ENCODE measurements at places on chromosomes 4 and X. TPM values are rescaled to one million over a fixed set of nuclear protein-coding genes. Genes with fewer than 3 reads are reported as not detected.

DNA sequence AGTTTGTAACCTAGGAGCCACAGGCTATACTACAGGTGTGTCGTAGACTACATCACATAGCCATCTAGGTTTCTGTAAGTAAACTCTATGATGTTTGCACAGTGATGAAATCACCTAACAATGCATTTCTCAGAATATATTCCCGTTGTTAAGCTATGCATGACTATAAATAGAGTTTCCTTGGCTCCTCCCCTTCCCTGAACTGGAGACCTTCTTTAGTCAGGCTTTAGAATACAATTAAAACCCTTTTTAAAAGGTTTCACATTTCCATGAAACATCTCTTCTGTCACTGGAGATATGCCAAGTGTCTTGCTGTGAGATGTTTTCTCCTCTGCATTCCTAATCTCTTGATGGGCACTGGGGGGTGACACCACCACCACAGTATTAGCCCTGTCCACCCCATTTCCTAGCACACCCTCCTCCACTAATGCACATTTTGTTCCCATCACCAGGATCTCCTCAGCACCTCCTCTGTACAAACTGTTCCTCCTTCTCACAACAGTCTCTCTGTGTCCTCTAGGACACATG lies 334.6 kb upstream of the CPEB2 start:
- H3K27me3 ChIP-seq = no peaks in the 10 kb centered on the region
- DNase-seq = no peak
- no peak overlapping the region for H3K27ac ChIP-seq
- H3K36me3 ChIP-seq = no peaks in the 10 kb centered on the region

DNA sequence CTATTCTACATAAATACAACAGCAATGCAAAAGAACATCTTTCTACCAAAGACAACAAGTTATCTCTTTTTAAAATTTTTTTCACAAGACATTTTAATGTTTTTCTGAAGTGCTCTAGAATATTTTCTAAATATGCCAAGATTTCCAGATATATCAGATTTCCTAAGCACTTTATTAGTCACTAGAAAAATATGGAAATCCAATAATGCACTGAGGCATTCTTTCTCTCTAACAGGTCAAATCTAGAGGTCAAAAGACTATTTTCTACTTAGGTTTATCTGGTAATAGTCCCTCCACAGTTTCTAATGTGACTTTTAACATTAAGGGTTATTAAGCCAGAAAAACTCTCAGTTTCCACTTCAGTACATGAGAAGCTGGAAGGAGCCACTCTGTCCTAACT lies 1041.2 kb upstream of the INTU start:
- no peak for DNase-seq
- H3K27ac ChIP-seq = no peak overlapping the region
- H3K4me3 ChIP-seq = no peak overlapping the region
- no peaks in the 10 kb centered on the region for H3K4me1 ChIP-seq
- H3K27me3 ChIP-seq = peaks cover 3% of the 10 kb centered on the region

DNA sequence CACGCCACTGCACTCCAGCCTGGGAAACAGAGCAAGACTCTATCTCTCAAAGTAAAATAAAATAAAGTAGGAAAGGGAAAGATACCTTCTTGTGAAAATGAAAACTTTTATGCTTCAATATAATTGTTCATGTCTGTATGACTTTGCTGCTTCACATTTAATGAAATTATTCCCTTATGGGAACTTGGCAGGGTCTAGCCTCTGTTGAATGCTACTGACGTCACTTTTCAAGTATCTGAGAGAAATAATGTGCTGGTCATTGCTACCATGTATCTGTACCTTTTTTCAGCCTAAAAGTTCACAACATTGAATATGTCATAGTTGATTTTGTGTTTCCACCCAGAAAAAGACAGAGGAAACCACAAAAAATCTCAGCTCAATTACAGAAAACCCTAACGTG lies 65.2 kb downstream of the PRDM5 start:
- H3K27ac ChIP-seq = no peak overlapping the region
- no peak overlapping the region for H3K4me3 ChIP-seq
- H3K4me1 ChIP-seq = no peaks in the 10 kb centered on the region
- no peak for DNase-seq
- no peaks in the 10 kb centered on the region for H3K27me3 ChIP-seq
- H3K36me3 ChIP-seq = no peaks in the 10 kb centered on the region

- no peak for DNase-seq
- H3K27me3 ChIP-seq = peaks cover 22% of the 10 kb centered on the region
- peaks cover 27% of the 10 kb centered on the region for H3K36me3 ChIP-seq
- H3K27ac ChIP-seq = no peak overlapping the region
Observed at GRCh38 chr4:113270520-113271319, 221.3 kb downstream of the ANK2 start.

DNA sequence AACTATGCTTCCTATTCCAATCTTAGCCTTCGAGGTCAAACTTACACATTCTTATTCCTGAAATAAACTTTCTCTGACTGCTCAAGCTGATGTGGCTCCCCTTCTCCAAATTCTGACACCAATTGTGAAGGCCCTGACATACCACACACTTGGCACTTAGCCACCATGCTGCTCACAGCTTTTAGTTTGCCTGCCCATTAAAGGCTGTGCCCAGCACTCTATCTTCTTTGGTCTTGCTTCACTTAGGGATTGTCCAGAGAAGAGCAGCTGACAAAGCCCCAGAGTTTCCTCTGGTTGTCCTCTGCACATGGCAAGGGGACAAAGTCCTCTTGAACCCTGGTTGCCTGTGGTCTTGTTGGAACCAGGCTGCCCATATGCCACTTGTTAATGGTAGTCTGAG lies 126.1 kb downstream of the ARHGEF9 start:
- H3K27ac ChIP-seq = no peak overlapping the region
- peaks cover 1% of the 10 kb centered on the region for H3K4me1 ChIP-seq
- H3K27me3 ChIP-seq = no peaks in the 10 kb centered on the region

GRCh38 chr4:74545448-74545847 lies 100.5 kb downstream of the AREG start:
- no peak overlapping the region for H3K27ac ChIP-seq
- no peaks in the 10 kb centered on the region for H3K36me3 ChIP-seq
- H3K4me1 ChIP-seq = no peaks in the 10 kb centered on the region
- no peak for DNase-seq
- no peaks in the 10 kb centered on the region for H3K27me3 ChIP-seq

- no peaks in the 10 kb centered on the region for H3K36me3 ChIP-seq
- H3K4me1 ChIP-seq = no peaks in the 10 kb centered on the region
- no peak overlapping the region for H3K27ac ChIP-seq
- DNase-seq = peak; percentile 60
Observed at GRCh38 chrX:70262952-70263567, 3.1 kb upstream of the P2RY4 start.

DNA sequence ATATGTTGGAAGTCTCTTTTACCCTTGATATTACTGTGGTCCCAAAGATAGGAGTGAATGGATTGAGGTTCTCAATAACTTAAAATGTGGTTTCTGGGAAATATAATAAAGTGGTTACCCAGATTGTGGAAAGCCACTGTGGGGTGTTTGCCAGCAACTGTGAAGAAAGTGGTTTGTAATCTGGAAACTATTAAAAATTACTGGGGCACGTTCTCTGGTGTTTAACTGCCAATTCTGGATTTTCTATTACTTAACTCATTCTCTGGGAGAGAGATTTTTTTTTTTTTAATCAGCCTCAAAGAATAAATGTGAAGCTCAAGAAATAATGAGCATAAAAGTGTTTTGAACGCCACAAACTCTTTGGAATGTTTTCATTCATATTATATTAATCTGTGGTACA lies 4.9 kb upstream of the CXCL6 start:
- no peak overlapping the region for H3K27ac ChIP-seq
- no peaks in the 10 kb centered on the region for H3K27me3 ChIP-seq
- no peaks in the 10 kb centered on the region for H3K4me1 ChIP-seq

DNA sequence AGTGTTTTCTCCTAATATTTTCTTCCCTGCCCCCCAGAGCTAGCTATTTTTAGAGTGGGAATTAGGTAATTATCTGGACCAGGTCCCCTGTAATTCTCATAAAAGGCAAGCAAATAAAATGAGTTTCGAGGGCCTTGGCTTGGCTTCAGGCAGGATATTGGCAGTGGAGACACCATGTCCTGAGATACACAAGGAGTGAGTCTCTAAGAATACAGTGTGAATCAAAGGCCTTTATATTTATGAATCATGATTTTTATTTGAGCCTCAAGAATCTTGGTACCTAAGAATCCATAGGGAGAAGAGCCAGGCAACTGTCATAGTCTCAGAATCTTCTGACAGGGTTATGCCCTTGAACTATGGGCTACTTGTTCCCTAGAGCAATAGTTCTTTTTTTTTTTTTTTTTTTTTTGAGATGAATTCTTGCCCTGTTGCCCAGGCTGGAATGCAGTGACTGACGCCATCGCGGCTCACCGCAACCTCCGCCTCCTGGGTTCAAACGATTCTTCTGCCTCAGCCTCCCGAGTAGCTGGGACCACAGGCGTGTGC lies 205.4 kb downstream of the LDB2 start:
- H3K27ac ChIP-seq = no peak overlapping the region
- no peaks in the 10 kb centered on the region for H3K27me3 ChIP-seq
- H3K36me3 ChIP-seq = no peaks in the 10 kb centered on the region
- H3K4me1 ChIP-seq = peaks cover 9% of the 10 kb centered on the region
- H3K4me3 ChIP-seq = no peak overlapping the region

GRCh38 chr4:1179089-1179441 lies 6.7 kb upstream of the SPON2 start:
- H3K4me3 ChIP-seq = peak overlapping the region; percentile 8
- peaks cover 6% of the 10 kb centered on the region for H3K27me3 ChIP-seq
- H3K36me3 ChIP-seq = peaks cover 28% of the 10 kb centered on the region
- H3K4me1 ChIP-seq = peaks cover 10% of the 10 kb centered on the region
- peak overlapping the region; percentile 78 for H3K27ac ChIP-seq

GRCh38 chr4:2438822-2439718 lies 20.3 kb downstream of the CFAP99 start:
- DNase-seq = no peak
- H3K27me3 ChIP-seq = peaks cover 2% of the 10 kb centered on the region
- peaks cover 2% of the 10 kb centered on the region for H3K4me1 ChIP-seq
- H3K27ac ChIP-seq = no peak overlapping the region

GRCh38 chr4:22129454-22130029 lies 181.0 kb upstream of the KCNIP4 start:
- H3K36me3 ChIP-seq = no peaks in the 10 kb centered on the region
- H3K4me3 ChIP-seq = no peak overlapping the region
- peak; percentile 58 for DNase-seq
- H3K27me3 ChIP-seq = no peaks in the 10 kb centered on the region

- no peaks in the 10 kb centered on the region for H3K36me3 ChIP-seq
- no peak overlapping the region for H3K4me3 ChIP-seq
- H3K27me3 ChIP-seq = peaks cover 2% of the 10 kb centered on the region
- no peak overlapping the region for H3K27ac ChIP-seq
- DNase-seq = no peak
Observed at GRCh38 chrX:107711521-107712181, 63.9 kb downstream of the TSC22D3 start.

DNA sequence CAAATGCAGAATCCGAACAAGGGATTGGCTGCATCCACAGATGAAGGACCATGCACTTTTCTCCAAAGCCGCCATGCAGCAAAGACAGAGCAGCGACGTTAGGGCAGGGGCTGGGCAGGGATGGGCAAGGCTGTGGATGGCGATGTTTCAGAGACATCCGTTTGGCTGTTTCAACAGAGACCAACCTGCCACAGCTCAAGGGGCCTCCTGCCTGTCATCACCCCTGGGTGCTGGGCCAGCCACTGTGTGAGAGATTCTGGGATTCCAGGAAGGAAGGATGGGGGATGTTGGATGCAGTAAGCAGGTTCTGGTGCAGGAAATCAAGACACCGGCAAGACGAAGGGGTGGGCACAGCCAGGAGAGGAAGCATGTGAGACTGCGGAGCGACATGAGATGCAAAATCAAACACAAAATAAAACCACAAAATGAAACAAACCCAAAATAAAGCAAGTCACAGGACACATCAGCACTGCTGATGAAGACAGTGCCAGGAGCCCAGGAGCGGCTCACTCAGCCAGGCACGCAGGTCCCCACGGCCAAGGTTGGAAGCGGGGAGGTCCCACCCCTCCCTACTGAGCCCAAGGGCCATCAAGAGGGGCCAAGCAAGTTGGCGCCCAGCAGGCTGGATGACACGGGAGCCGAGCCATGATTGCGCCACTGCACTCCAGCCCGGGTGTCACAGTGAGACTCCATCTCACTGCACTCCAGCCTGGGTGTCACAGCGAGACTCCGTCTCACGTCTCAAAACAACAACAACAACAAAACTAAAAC lies 68.1 kb downstream of the FAM53A start:
- H3K27me3 ChIP-seq = peaks cover 4% of the 10 kb centered on the region
- H3K4me1 ChIP-seq = peaks cover 5% of the 10 kb centered on the region
- no peak overlapping the region for H3K4me3 ChIP-seq
- H3K27ac ChIP-seq = no peak overlapping the region
- peaks cover 16% of the 10 kb centered on the region for H3K36me3 ChIP-seq

DNA sequence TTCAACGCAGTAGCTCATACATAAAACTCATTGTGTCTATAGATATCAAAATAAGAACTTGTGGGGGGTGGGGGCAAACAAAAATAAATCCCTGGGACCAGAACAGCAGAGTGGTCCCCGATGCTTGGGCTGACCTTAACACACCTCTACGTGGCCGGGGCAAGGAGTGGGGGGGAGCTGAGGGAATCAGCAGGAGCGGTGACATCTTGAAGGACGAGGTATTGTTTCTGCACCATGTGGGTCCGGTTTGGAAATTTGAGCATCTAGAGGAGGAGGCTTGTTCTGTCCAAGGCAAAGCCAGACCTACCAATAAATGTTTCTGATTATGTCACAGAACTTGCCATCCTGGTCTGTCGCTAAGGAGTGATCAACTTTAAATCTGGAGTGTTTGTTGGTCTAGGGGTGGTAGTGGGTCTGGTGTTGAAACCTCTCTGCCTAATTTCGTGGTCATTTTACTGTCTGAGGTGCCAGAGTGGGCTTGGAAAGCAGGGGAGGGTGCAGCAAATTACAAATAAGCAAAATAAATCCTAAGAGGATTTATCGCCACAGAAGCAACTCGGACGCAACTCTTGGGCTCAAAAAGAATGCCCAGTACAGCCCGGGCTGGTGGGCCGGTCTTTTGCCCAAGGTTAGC lies 774 bp upstream of the RAPGEF2 start:
- H3K36me3 ChIP-seq = no peaks in the 10 kb centered on the region
- H3K27me3 ChIP-seq = peaks cover 17% of the 10 kb centered on the region
- peak overlapping the region; percentile 75 for H3K27ac ChIP-seq
- peaks cover 22% of the 10 kb centered on the region for H3K4me1 ChIP-seq
- H3K4me3 ChIP-seq = peak overlapping the region; percentile 88

GRCh38 chr4:70925418-70925817 lies 23.2 kb downstream of the MOB1B start:
- no peak for DNase-seq
- H3K36me3 ChIP-seq = peaks cover 9% of the 10 kb centered on the region
- H3K27me3 ChIP-seq = peaks cover 4% of the 10 kb centered on the region
- H3K4me3 ChIP-seq = no peak overlapping the region

GRCh38 chr4:149964001-149964796 lies 114.0 kb upstream of the DCLK2 start:
- no peaks in the 10 kb centered on the region for H3K36me3 ChIP-seq
- H3K4me3 ChIP-seq = no peak overlapping the region
- H3K27me3 ChIP-seq = no peaks in the 10 kb centered on the region
- H3K27ac ChIP-seq = no peak overlapping the region

GRCh38 chr4:74431113-74431826 lies 13.7 kb upstream of the AREG start:
- H3K27me3 ChIP-seq = no peaks in the 10 kb centered on the region
- H3K4me3 ChIP-seq = no peak overlapping the region
- H3K27ac ChIP-seq = no peak overlapping the region
- H3K4me1 ChIP-seq = no peaks in the 10 kb centered on the region
- H3K36me3 ChIP-seq = no peaks in the 10 kb centered on the region

The EDNRA gene
- total RNA-seq = not detected

The BMX gene
- not detected for total RNA-seq

The RAI2 gene
- 1.4 TPM for total RNA-seq

The VCX3A gene
- total RNA-seq = not detected

The MGARP gene
- total RNA-seq = 0.69 TPM

The TIMP1 gene
- 5.9 TPM for total RNA-seq

The TMEM47 gene
- 2.8 TPM for total RNA-seq

All from glutamatergic neuron (in vitro differentiated cells).